ENCODE measurements at places on chromosomes 12 and 14.

GRCh38 chr14:46399049-46399448 is 252.5 kb downstream of the RPL10L start:
- no peak for DNase-seq

DNA sequence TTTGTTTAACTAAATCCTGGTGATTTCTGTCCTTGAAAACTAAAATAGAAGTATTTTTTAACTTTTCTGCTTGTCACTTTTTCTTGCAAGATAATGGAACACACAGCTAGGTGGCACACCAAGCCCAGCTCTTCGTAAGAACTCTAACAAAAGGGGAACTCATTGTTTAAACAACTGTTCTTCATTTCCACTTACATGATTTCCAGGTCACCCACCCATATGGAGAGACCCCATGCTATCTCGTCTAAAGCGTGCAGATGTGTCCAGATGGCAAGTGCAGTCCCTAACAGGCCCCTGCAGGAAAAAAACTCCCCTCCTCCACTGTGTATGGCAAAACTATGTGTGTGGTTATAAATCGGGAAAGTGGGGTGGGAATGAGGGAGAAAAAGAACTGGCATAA is 43.3 kb upstream of the NT5DC3 start:
- peak; percentile 20 for DNase-seq

- DNase-seq, result no peak
Measured at GRCh38 chr14:92718664-92719063, 29.8 kb downstream of the LGMN start.

- DNase-seq, result no peak
Measured at GRCh38 chr12:28415755-28416154, 225.5 kb downstream of the CCDC91 start.

- no peak for DNase-seq
Measured at GRCh38 chr12:131072451-131073230, 118.9 kb downstream of the ADGRD1 start.

GRCh38 chr12:122523846-122524718 is 2.7 kb downstream of the RSRC2 start:
- no peak for DNase-seq

- no peak for DNase-seq
Measured at GRCh38 chr14:21997300-21997699, 323.7 kb upstream of the OR4E1 start.

GRCh38 chr14:65357113-65357512 is 55.4 kb upstream of the FUT8 start:
- no peak for DNase-seq

- DNase-seq, result no peak
Measured at GRCh38 chr14:42944284-42944683, 1337.6 kb downstream of the LRFN5 start.

- no peak for DNase-seq
Measured at GRCh38 chr12:6380141-6381121, 3.5 kb upstream of the LTBR start.

GRCh38 chr14:94011795-94012194 is 14.3 kb upstream of the OTUB2 start:
- DNase-seq, result no peak

DNA sequence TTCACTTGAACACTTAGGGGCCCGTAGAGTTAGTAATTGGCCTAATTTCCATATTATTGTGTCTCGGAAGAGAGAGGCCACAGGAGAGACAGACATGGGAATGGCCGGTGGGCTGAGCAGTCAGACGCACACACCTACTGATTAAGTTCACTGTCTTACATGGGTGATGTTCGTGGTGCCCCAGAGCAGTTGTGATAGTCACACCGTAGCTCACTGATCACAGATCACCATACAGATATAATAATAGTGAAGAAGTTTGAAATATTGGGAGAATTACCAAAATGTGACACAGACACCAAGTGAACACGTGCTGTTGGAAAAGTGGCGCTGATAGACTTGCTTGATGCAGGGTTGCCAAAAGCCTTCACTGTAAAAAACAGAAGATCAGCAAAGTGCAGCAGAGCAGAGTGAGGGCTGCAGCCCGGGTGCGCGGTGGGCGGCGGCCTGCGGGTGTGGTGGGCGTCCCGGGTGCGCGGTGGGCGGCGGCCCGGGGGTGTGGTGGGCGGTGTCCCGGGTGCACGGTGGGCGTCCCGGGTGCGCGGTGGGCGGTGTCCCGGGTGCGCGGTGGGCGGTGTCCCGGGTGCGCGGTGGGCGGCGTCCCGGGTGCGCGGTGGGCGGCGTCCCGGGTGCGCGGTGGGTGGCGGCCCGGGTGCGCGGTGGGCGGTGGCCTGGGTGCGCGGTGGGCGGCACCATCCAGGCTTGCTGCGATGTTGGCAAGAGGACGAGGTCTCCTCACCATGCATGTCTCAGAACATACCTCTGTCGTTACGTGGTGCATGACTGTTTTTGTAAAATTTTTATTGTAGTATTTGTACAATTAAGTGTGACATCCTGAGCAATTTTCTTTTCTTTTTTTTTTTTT is 34.3 kb upstream of the TEX22 start:
- DNase-seq, result peak; percentile 51

DNA sequence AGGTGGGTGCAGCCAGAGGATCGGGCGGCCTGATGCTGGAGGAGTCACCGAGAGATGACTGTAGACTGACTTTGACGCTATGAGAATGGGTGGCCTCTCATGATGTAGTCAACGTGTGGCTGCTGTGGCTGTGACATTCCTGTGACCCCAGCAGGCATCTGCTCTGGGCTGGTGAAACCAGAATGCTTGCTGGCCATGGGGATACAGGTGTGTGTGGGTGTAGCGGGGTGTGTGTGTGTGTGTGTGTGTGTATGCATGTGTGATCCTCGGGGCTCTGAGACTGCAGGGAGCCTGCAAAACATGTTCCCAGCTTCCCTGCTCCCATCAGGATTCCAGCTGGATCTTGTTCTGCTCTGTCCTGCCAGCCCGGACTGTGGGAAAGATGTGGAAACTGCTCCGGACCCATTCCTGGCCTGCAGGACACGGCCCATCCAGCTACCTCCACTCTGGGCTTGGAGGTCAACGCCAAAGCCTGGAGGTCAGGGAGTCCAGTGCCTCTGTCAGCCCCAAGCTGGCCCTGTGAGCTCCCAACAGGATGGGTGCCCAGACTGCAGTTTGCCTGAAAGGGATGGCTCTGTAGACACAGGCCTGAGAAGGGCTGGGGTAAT is 18.8 kb upstream of the HHIPL1 start:
- DNase-seq, result no peak

DNA sequence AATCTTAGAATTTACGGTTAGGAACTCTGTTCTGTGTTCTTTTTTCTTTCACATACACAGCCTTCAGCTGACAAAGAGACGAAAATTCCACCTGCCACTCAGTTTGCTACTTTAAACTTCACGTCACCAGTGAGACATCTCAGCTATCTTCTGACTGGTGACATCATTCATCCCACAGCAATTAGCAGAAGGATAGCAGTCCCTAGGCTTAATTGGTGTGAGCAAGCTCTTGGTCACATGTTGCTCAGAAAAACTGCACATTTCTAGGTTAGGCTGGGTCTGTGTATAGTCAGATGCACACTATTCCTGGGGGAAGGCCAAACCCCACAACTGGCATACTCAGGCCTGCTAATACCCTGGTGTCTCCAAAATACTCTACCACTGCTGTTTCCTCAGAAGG is 23.9 kb downstream of the SLC7A7 start:
- no peak for DNase-seq

DNA sequence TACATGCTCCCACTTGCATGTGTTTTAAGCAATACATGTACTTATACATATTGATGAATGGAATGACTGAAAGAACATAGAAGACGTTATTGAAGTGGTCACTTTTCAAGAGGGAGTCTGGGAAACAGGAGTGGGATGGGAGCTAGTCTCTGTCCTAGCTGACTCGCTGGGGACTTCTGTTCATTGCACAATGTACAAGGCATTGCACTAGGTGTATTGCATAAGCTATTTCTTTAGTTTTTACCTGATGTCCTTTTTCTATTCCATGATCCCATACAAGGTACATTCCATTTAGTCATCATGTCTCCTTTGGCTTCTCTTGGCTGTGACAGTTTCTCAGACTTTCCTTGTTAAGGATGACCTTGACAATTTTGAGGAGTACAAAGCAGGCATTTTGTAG is 4.0 kb upstream of the MYO1H start:
- DNase-seq, result no peak

- DNase-seq, result peak; percentile 42
Measured at GRCh38 chr12:117686911-117687377, 281.8 kb downstream of the KSR2 start.

- DNase-seq, result no peak
Measured at GRCh38 chr14:104494483-104494882, 85.1 kb upstream of the C14orf180 start.

DNA sequence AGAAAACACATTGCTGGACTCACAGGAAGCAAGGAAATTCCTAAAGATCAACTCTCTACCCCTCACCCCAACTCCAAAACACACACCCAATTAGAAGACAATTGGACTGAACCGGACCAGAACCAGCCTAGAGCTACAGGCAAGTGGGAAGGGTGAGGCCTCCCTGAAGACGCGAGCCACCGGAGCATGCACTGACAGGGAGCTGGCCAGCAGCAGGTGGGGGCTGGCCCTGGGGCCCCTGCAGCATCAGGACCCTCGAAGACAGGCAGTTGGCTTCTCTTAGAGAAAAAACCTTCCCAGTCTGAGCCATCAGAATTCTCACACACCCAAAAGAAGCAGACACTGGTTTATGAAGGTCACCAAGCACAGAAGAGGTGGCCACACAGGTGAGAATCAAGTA is 209.5 kb upstream of the DIO3 start:
- DNase-seq, result no peak

DNA sequence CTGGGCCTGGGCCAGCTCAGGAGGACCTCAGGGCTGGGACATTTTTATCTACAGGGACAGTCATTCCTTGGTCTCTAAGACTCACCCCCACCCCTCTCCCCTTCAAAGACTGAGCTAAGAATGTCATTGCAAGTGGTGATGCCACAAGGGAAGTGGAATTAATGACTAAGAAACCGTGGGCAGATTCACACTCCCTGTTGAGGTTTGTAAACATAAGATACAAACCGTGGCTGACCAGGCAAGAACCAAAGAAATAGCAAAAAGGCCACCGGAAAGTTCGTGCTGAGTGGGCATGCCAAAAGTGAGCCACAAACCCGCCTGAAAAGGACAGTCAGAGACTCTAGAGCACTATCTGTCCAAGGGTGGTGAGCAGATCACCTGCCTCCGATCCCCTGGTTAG is 25.7 kb downstream of the NUAK1 start:
- no peak for DNase-seq

- no peak for DNase-seq
Measured at GRCh38 chr14:19878029-19878642, 3.2 kb downstream of the OR4K2 start.

- no peak for DNase-seq
Measured at GRCh38 chr14:52399921-52400595, 85.9 kb downstream of the PTGER2 start.

Measured in retina (tissue), 1 donor.